ENCODE measurements at places on chromosomes 7 and 10.

- DNase-seq = no peak
Observed at GRCh38 chr10:111004016-111004415, 72.8 kb upstream of the ADRA2A start.

GRCh38 chr7:205115-206010 is 13.0 kb downstream of the FAM20C start:
- no peak for DNase-seq

DNA sequence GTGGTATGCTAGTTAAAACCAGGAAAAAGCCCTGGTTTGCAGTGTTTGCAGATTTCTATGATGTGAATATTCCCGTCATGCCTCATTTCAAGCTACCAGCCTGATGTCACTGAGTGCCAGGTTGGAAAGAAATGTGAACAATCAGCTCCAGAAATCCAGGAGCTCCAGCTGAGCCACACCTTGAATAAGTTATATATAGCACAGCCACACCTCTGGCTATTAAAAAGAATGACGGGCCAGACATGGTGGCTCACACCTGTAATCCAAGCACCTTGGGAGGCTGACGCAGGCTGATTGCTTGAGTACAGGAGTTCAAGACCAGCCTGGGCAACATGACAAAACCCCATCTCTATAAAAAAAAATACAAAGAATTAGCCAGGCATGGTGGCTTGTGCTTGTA is 18.7 kb upstream of the SLF2 start:
- DNase-seq = no peak

DNA sequence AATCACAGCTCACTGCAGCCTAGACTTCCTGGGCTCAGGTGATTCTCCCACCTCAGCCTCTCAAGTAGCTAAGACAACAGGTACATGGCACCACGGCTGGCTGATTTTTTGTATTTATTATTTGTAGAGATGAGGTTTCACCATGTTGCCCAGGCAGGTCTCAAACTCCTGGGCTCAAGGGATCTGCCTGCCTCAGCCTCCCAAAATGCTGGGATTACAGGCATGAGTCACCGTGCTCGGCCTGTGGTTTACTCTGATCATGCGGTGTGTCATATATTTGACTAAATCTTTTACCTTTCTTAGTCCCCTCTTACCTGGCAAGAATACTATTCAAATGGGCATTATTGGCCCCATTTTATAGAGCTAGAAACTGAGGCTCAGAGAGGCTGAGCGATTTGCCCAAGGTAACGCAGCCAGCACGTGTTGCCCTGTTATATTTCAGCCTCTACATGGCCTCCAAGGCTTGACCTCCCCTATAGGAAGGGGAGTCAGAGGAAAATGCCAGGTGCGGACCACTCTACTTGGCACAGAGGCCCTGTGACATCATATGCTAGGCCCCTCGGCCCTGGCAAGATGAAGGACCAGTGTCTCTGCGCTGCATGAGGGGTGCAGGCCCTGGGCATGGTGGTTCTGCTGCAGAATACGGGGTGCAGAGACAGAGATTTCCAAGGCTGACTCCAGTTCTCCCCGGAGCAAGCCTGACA is 8.2 kb downstream of the ZCCHC24 start:
- DNase-seq = no peak

GRCh38 chr7:44194562-44195145 is 5.4 kb upstream of the GCK start:
- no peak for DNase-seq

DNA sequence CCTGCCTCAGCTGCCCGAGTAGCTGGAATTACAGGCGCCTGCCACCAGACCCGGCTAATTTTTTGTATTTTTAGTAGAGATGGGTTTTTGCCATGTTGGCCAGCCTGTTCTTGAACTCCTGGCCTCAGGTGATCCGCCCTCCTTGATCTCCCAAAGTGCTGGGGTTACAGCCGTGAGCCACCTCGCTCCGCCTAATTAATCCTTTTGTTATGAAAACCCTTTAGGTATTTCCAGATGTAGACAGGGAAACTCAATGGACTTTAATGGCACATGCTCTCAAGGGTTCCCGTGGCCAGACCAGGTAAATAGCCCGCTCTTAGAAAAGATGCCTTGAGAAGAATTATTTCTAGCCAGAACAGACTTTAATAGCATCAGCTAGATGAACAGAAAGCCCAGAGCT is 19.7 kb upstream of the EXOC4 start:
- DNase-seq = no peak

DNA sequence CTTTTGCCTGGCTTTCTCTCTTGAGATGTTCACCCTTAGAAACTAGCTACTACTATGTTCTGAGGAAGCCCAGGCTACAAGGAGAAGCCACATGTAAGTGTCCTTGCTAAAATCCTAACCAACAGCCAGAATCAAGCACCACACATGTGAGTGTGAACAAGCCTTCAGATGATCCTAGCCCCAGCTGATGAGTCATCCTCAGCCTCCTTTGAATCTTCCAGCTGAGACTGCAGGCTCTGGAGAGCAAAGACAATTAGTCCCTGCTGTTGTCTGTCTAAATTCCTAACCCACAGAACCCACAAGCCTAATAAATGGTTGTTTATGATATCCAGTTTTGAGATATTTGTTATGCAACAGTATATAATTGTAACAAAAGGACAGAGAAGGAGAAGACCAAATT is 92.8 kb upstream of the TAC1 start:
- no peak for DNase-seq

GRCh38 chr10:24153031-24153430 is 55.9 kb upstream of the KIAA1217 start:
- no peak for DNase-seq

GRCh38 chr7:714251-714671 is 12.2 kb upstream of the DNAAF5 start:
- DNase-seq = no peak

DNA sequence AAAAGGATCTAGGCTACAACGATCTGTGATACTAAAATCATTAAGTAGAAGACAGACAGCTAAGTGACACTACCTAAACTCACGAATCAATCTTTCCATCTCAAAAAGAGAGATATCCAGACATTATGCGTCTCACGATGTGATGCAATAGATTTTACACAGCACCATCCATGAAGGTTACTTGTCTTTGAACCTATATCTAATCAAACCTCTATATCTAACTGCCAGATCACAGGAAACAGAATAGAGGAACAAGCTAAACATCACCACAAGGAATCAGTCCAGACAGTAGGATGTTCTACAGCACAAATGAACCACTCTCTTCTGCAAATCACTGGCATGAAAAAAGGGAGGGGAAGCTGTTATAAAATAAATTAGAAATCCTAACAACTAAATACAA is 4.1 kb downstream of the RAPGEF5 start:
- no peak for DNase-seq

- no peak for DNase-seq
Observed at GRCh38 chr10:75887992-75888680, 456.7 kb downstream of the LRMDA start.

DNA sequence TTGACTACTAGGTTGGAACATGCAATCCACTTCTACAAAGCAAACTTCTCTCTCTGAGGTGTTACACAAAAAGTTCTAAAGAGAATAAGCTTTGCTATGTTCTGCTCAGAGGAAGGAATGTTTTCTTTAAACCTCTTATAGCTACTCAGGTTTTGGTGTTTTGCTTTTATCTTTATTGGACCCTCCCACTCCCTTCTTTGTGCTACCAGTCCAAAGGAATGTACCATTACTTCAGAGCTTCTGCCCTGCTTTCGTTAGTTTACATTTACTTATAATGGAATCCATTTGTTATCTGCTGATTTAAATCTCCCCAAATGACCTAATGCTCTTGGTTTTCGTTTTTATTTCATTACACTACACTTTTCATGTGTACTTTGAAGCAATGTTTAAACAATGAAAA is 154.9 kb downstream of the ATE1 start:
- no peak for DNase-seq

GRCh38 chr10:50788951-50789945 is 49.5 kb downstream of the ASAH2B start:
- no peak for DNase-seq

- DNase-seq = no peak
Observed at GRCh38 chr10:50351483-50352146, 100.3 kb upstream of the ASAH2 start.

DNA sequence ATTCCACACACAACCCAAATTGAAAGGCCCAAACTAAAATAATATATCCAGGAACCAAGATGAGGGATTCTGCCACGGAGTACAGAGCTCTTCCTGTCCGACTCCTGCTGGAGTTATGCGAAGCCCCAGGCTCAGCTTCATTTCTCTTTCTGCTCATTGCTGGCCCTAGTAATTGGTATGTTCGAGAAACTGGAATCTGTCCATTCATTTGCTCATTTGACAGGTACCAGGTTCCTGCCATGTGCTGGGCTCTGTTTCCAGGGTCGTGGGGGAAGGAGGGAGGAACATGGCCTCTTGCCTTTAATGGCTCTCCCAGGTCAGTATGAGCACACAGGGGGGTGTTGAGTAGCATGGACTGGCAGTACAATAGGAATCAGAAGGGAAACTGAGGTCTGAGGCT is 179.2 kb upstream of the SHH start:
- DNase-seq = no peak

DNA sequence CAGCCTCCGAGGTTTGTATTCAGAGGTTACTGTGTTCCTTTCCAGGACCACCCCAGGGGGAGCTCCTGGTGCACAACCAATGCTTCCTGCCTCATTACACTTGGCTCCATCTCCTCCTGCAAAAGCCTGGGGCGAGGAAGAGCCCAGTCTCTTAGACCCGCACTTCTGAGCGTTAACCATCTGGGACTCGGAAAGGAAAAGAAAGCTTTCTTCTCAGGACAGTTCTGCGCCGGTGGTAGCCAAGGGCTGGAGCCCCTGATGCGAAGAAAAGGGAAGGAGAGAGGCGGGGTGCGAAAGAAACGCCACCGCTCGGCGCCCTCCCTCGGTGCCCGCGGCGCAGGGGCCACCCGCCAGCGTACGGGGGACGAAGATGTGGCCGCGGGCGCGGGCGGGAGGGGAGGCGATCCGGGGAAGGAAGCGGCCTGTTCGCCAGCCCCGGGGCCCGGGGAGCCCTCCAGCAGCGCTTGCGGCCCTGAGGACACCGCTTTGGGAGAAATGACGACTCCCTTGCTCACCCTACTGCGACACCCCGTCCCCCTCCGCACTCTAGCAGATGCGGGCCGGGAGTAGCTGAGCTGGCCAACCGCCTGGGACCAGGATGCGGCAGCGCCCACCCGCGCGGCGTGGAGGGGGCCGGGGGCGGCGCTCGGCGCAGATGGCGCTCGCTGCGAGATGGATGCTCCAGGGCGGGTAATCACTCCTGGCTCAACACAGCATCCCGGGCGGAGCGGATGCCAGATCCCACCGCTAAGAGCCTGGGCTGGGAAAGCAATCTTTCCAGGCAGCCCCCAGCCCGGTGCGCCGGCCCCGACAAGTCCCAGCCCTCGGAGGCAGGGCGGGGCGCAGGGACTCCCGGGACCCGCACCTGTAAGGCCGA is 1.3 kb downstream of the NRCAM start:
- DNase-seq = no peak

DNA sequence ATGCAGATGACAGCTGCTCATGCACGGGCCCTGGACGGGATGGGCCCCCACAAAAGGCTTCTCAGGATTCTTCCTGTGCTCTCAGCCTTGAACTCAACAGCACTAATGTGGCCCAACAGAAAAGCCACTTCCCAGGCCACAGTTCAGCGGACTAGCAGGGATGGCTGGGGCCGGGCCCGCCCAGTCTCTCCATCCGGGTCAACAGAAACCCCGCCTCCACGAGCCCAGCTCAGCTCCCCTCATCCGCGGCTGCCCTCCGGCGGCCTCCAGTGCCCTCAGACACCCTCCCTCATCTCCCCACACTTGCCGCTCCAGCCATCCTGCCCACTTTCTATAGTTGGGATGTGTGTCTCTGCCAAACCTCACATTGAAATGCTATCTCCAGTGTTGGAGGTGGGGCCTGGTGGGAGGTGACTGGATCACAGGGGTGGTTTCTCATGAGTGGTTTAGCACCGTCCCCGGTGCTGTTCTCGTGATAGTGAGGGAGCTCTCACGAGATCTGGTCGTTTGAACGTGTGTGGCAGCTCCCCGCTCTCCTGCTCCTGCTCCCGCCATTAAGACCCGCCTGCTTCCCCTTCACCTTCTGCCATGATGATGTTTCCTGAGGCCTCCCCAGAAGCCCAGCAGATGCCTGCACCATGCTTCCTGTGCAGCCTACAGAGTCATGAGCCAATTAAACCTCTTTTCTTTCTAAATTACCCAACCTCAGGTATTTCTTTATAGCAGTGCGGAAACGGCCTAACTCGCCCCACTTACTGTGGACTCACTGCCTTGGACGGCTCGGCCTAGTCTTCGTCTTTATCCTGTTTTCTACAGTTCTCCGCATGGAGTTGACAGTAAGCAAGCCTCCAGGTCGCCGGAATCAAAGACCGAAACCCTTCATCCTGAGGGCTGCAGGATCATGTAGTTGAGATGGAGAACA is 169.9 kb upstream of the RNF32 start:
- DNase-seq = no peak

- no peak for DNase-seq
Observed at GRCh38 chr7:119967221-119967620, 305.8 kb upstream of the KCND2 start.

DNA sequence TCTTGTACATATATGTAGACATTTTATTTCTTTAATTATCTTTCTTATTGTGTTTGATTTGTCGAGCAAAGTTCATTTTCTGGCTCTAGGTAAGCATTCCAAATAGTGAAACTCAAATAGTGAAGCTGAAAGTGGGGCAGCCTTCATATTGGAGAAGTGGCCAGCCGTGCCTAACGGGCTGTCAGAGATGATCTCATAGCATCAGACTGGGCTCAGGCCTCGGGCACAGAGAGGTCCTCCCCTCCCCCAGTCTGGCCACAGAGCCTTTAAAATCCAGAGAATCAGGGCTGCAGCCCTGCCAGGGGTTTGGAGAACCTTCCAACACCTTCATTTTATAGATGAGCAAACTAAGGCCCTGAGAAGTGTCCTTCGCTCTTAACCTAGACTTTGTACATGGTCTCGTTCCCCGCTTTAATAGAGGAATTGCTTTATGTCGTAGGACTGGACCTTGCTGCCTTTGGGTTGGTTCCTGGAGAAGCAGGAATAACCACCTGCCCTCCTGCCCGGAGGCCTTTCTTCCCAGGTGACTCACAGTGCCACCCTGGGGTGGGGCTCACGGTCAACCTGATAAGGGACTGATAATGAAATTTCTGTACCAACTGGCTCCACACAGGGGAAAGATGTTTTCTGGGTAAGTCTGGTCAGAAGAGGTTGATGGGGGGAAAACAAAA is 7.3 kb downstream of the TSPAN15 start:
- DNase-seq = no peak

DNA sequence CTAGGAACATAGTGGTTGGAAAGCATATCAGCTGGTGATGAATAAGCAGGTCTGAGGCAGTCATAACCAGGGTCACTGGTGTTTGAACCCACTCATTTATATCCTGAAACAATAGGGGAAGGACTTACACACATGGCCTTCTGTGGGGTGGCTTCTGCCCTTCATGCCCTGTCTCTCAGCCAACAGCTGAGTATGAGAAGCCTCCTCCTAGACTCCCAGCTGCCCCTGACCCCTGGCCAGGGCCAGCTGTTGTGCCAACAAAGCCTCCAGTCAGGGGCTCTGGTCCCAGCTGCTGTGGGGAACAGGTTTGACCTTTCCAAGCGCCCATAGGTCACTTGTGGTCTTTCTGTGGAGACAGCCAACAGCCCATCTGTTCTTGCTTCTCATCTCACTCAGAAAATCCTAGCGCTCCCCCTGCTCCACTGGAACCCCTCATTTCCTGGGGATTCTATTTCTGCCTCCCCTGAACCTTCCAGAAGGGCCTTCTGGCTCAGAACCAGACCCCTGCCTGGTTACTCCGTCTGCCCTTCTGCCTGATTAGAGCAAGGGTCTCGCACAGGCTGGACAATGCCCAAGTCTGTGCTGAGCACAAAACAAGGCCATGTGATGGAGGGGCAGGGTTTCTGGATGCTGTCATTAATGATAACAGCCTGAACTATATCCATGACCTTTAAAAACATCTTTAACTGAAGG is 9.7 kb upstream of the PURB start:
- no peak for DNase-seq
